ENCODE measurements at places on chromosomes 3 and 15. TPM values are rescaled to one million over a fixed set of nuclear protein-coding genes. Genes with fewer than 3 reads are reported as not detected.

DNA sequence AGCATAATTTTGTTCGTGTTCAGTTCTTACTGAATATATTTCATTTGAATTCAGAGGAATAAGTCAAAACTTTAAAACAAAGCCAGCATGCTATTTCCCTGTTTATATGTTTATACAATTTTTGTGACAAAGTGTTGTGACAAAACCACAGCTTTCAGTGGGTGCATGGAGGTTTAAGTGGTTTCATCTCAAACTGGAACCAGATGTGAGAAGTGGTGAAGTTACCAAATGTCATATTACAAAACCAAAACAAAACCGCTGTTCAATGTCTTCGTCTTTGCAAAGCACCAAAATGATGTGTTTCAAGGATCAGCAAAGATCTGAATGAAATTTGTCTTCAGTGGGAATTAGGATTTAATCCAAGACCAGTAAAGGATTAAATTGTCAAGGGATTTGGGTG lies 59.3 kb upstream of the OSTN start:
- DNase-seq = no peak

DNA sequence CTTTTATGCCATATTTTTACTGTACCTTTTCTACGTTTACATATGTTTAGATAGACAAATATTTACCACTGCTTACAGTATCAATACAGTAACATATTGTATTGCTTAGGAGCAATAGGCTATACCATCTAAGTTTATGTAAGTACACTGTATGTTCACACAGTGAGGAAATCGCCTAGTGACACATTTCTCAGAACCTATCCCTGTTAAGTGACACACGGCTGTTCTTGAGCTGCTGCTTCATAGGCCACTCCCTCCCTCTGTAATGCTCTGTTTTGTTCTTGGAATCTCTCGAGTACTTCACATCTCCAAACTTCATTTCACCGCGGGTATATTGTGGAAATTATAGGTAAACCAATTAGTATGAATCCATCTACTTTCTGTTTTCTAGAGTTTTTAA lies 13.4 kb upstream of the SELENOT start:
- no peak for DNase-seq

DNA sequence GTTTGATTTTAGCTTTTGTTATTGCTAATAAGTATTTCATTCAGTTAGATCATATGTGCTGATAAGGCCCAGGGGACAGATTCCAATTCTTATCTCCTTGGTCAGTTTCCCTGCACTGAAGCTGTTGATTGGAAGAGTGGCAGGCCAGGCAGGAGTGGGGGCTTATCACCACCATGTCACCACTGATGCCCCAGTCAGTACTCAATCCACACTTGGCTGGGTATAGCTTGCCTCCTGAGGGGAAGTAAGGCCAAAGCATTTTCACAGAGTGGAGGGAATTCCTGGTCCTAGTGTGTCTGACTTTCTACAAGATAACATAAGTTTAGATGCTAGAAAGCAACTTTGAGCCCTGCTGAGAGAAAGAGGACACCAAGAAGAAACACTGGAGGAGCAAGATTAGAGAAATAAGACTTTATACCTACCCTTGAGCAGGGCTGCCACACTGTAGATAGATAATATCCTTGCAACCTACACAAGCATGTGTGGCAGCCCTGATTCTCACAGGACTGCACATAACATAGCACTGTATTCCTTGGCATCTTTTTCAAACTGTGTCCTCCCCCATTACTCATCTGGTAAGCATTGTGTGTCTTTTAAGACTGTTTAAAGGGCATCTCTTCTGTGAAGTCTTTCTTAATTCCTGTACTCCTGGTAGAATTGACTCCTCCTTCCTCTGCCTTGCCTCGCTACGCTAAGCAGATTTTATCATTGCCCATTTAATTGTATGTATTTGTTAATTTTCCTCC lies 24.3 kb downstream of the OXNAD1 start:
- DNase-seq = no peak

DNA sequence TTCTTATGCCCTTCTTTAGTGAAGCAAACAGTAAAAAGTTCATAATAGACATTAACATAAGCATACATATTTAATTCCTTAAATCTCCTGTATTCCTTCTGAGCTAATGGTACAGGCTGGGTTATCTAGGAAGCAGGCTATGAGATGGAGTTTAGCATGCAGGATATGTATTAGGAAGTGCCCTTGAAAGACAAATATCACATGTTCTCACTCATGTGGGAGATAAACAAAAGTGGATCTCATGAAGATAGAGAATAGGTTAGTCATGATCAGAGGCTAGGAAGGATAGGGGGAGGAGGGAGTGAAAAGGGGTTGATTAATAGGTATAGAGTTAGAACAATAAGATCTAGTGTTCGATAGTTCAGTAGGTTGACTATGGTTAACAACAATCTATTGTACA lies 105.4 kb downstream of the CLASP2 start:
- no peak for DNase-seq

GRCh38 chr15:89335298-89336041 lies 846 bp upstream of the POLG start:
- no peak for DNase-seq

- no peak for DNase-seq
Observed at GRCh38 chr3:88462230-88462629, 312.5 kb downstream of the C3orf38 start.

DNA sequence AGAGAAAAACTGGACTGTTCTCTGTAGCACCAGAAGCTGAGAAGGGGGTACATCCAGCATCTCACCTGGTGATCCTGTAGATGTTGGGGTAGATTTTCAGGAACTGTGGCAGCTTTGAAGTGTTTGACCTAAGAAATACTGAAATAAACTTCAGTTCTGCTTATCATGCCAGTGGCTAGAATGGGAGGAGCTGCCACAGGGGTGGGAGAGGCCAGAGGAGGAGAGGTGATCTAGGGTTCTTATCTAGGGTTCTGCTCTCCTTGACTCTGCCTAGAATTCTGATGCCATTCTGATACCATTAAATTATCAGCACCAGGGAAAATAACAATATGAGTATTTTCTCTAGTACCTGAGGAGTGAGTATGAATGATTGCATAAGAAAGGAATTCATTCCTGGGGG lies 10.2 kb upstream of the CPOX start:
- DNase-seq = no peak

DNA sequence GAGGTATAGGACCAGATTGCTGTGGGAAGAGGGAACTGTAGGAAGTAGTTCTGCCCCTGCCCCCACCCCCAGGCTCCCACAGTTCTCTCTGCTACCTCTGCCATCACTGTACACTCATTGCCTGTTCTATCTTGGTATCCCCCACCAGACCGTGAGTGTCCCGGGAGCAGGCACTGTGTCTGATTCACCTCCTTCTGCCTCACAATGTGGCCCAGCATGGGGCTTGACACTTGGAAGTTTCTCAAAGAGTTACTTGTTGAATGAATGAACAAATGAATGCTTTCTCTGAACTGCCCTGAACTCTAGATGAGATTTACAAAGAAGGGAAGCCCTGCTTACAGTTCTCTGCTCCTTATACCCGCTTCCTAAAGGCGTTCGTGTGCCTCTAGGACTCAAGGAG lies 27.1 kb upstream of the PIK3CB start:
- DNase-seq = no peak

DNA sequence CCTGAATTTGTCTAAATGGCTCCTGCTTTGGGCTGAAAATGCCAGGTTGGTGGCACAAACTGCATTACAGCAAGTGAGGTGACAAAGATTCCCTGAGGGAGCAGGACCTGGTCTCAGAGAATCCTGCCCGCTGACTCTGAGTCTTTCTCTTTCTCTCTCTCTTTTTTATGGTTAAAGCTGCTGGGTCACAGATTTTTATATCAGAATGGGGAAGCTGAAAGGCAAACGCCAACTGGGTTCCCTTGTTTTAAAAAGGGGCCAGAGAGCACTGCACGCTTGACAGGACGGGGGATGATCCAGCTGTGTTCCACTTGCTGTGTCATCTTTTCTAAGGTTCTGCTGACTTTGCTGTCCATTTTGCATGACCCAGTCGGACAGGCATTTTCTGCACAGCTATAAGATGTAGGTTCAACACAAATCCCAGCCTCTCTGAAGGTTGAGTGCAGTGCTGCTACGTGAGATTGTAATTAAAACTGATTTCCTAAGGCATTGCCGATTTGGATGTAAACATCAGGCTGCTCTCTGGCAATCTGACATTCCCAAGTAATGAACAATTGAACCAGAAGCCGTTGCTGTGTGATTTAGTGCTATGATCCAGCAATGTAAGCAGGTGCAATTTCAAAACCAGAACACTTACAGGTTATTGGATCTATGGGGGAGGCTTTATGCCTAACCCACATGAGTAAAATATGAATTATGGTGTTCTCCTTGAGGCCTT lies 25.8 kb downstream of the ARHGEF3 start:
- no peak for DNase-seq

DNA sequence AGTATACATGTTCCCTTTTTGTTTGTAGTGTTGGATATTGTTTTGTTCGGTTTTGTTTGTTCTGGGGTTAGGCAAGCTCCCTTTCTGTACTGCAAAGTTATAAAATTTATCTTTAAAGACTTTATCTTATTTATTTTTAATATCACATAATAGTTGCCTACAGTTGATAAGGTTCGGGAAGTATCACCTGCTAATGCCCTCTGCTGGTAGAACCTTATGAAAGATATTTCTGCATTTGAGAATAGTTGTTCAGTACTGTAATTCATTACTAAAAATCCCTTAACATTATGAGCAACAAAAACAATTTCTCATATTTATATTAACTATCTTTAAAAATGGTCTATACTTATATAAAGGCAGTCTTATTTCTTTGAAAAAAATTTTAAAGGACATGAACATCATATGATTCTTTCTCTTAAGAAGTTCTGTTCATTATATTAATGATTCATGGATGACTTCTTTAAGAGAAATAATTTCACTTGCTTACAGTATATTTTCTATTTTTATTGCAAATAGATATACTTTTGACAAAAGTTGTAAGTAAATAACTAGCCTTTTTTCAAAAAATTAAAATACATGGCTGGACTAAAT lies 1126.8 kb downstream of the SI start:
- no peak for DNase-seq

The CHRNA3 gene
- 19.2 TPM for total RNA-seq

The GP9 gene
- not detected for total RNA-seq

The FILIP1L gene
- total RNA-seq = 30.6 TPM

The GOLGA8M gene
- total RNA-seq = 0.43 TPM

The CCDC39 gene
- not detected for total RNA-seq

The SERPINI1 gene
- 27.2 TPM for total RNA-seq

The ARL6IP5 gene
- 38.5 TPM for total RNA-seq

The ELL3 gene
- 4.1 TPM for total RNA-seq
